Calu3 (cell line): ENCODE measurements at places on chromosomes 6 and 20.

- DNase-seq = no peak
Measured at GRCh38 chr6:28433119-28433518, 10.2 kb downstream of the ZSCAN23 start.

DNA sequence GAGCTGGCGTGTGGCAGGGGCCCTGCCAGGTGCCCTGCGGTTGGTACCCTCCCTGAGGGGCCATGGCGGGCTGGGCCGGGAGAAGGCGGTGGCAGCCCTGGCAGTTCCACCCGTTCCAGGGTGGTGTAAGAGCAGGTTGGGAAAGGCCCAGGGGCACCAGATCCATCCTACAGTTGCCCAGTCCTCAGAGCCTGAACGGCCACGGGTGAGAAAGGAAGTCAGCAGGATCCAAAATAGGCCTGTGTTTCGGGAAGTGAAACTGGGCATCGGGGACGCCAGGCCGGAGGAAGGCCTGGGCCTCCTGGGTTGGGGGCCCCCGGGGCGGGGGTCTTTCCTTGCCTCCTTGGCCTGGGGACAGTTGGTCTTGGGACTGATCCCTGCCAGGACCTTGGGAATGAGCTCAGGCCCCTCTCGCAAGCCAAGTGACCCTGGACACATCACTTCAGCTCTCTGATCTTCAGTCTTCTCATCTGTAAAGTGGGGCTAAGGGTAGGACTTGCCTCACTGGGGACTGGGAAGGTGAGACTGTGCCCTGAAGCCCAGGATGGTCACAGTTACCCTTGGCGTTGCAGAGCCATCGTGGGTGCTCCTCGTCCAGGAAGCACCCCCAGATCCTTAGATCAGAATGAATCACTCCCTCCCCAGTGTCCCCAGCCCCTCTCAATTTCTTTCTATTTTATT, 18.1 kb upstream of the NOL4L start:
- no peak for DNase-seq

DNA sequence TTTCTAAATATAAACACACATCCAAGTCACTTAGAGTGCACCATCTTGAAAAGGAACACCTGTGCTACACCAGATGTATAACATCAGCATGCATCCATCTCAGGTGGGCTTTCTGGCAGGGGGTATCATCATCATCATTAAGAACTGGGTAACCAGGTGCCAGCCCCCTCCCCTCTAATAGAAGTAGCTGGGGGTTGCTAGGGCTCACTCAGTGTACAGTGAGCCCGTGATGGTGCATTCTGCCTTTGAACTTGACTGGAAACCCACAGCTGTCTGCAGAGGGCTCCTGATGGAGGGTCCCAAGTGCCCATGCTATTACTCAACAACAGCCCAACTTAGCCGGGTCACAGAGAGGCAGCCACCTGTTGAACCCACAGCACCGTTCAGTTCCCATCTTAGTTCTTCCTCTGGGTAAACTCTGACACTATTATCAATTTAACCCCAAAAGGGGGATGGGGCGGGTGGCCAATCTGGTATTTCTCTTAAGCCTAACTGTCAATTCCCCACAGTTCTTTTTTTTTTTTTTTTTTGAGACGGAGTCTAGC, 32.7 kb upstream of the CCND3 start:
- no peak for DNase-seq

GRCh38 chr6:40877362-40877761, 161.7 kb downstream of the UNC5CL start:
- no peak for DNase-seq

DNA sequence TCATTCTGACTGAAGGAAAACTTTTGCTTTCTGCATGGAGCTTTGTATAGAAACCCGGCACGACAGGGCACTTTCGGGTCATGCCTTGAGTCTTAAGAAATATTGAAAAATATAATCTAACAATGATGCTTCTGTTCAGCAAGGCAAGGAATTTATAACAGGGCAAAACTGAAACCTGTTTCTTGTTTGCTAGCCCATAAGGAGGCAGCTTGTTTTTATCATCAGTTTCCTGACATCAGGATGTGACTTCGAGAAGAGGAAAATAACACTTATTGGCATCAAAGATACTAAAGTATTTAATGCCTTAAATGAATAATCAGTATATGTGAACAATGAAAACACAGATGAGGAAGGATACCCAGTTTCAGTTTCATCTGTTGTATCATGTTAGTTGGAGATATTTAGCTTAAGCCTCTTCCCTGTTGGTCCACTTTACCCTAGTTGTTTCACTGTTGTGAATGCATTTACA, 146.5 kb downstream of the CDKAL1 start:
- peak; percentile 57 for DNase-seq

GRCh38 chr20:47106786-47107185, 212.1 kb downstream of the EYA2 start:
- no peak for DNase-seq

DNA sequence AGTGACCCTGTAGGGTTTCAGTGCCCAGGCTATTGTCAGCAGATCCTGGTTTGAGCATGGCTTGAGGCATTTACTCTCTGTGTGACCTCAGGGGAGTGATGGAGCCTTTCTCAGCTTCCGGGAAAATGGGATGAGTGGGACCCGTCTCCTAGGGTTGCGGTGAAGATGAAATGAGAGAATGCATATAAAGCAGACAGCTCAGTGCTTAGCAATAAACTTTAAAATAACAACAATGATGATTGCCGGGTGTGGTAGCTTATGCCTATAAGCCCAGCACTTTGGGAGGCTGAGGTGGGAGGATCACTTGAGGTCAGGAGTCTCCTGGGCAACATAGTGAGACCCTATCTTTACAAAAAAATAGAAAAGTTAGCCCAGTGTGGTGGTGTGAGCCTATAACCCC, 106.0 kb upstream of the MTHFD1L start:
- DNase-seq = no peak

GRCh38 chr6:33171880-33172687, 20.2 kb downstream of the COL11A2 start:
- no peak for DNase-seq

- no peak for DNase-seq
Measured at GRCh38 chr20:54650052-54650719, 174.8 kb downstream of the DOK5 start.

DNA sequence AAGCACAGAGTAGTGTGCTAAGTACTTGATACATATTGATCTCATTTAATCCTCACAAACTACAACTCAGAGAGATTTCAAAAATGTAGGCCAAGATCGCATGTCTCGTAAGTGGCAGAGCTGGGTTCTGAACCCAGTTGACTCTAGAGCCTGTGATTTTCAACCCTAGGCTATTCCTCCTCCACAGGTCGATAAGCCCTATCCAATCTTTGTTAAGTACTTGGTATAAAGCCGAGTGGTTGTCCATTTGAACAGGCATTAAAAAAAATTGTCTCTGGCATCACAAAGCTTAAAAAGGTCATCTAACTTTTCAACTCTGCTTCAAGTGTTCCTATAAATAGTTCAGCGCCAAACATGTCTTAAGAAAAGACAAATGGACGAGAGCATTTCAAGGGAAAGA, 37.4 kb downstream of the LYRM4 start:
- no peak for DNase-seq

DNA sequence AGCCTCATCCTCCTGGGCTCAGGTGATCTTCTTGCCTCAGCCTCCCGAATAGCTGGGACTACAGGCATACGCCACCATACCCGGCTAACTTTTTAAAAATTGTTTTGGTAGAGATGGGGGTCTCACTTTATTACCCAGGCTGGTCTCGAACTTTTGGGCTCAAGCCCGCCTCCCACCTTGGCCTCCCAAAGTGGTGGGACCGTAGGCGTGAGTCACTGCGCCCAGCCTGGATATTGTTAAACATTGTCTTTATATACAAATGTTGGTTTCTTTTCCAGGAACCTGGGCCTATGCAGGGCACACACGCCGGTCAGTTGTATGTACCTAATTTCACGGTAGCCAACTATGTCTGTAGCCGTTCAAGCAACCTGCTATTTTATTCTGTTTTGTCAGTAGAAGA, 60.1 kb downstream of the SYNJ2 start:
- DNase-seq = no peak
